ENCODE measurements at places on chromosomes 16 and 17.

DNA sequence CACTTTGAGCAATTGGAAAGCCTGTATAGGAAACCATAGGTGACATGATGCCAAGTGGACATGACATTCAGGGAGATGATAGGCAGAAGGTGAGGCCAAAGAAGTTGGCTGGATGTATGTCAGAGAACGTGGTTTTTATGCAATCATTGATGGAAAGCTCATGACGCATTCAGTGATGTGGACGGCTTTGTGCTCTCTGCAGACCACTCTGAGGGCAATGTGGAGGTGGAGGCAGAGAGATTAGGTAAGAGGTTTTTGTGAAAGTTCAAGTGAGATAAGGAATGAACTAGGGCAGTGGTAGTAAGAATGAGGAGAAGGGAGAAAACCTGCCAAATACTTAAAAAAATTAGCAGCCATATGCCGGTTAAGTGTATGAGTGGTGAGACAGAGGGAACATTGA, 99.0 kb downstream of the PRKCA start:
- DNase-seq, result no peak

DNA sequence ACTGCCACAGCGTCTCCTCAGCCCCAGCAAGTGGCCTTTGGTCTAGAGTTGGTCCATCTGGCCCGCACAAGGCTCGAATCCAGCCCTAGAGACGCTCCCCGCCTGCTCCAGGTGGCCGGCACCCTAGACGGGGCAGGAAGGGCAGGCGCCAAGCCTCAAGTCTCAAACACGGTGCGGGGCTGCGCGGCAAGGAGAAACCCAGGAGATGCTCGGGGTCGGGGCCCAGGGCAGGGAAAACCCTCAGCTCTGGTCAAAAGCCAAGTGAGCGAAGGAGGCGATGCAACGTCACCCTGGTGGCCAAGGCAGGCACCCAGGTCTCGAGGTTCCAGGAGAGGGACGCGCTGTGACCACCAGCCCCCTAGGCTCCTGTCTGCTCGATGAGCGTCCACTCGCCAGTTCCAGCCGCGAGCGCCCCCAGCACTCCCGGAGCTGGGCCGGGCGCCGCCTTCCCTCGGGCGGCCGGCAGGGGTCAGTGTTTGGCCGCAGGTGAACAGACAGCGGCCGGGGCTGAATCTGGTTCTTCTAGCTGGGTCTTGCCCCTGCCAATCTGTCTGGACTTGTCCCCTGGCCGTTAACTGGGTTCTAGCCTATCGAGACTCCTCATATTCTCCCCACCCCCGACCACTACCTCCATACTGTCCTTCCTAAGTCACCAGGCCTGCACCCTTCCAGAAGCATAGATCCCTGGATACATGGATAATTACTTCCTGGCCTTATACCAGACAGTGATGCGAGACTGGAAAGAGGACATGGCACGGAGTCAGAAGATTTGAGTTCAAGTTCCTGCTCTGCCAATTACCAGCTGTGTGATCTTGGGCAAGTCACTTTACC, 44.0 kb downstream of the PRAC1 start:
- peak; percentile 44 for DNase-seq

DNA sequence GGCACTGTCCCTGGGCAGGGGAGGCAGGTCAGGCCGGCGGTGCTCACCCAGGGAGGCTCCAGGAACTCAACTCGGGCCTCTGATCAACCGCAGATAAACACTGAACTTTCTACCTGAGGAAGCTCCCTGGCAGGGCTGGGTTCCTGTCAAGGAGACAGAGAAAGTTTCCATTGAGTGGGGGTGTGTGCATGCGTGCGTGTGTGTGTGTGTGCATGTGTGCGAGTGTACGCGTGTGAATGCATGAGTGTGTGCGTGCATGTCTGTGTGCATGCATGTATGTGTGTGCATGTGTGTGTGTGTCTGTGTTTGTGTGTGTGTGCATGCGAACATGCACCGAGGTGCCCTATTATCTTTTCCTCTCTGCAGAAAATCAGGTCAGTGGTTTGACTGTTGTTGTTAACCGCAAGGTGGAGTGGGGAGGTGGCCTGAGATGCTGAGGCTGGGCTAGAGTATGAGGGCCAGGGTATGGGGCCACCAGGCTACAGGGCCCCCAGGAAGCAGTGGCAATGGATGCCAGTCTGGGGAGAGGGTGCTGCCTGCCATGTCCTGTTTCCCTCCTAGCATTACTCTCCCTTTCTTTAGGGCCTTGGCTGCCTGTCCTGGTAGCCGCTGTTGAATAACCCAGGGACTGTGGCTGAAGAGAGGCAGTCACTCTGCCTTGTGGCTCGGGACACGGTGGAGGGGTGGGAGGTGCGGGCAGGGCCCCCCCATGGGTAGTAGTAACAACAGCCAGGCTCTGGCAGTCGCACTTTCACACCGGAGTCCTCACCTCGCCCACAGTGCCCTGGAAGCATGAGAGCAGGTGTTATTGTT, 24.0 kb downstream of the CCR7 start:
- no peak for DNase-seq

- DNase-seq, result no peak
Measured at GRCh38 chr17:12909046-12909445, 108.8 kb downstream of the ELAC2 start.

DNA sequence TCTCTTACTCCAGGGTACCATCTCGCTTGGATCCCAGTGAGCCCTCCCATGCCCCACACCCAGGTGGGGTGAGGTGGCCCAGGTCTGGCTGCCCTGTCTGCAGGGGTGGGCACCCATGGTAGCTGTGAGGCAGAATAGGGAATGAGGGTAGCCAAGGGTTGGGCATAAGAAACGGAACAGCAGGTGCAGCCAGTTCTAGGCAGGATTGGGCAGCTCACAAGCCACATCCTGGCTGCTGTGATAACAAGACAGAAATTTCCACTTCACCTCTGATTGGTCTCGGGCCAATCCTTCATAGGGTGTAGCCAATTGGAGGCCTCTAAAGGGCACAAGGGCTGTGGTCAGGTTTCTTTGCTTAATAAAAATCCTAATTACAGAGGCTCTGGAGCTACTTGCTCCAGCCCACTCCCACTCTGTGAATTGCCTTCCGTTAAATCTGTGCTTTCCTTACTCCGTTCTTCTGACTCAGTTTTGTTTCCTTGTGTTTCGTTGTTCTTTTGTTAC, 1.5 kb upstream of the ARHGDIG start:
- peak; percentile 30 for DNase-seq

- no peak for DNase-seq
Measured at GRCh38 chr17:75518201-75518600, 1.9 kb downstream of the TSEN54 start.

DNA sequence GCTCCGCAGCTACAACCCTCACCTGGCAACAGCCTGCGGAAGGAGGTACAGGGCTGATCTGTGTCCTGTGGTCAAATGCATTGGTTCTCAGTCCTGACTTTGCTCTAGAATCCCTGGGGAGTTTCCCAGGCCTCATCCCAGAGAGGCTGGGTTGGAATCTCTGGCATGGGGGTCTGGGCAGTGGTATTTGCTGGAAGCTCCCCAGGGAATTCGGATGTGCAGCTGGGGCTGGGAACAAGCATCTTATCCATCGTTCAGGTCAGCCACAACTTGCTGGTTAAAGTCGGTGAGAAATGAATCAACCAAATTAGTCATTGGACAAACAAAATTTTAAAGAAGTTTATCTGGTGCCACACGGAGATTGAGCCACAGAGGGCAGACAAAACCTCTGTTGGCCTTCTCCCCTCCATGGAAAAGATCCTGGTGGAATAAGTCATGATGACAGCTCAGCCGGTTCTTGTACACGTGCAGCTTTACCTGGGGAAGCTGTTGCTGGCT, 231.2 kb downstream of the FOXL1 start:
- DNase-seq, result peak; percentile 82

GRCh38 chr17:42287305-42287976, 857 bp upstream of the STAT5A start:
- DNase-seq, result no peak

DNA sequence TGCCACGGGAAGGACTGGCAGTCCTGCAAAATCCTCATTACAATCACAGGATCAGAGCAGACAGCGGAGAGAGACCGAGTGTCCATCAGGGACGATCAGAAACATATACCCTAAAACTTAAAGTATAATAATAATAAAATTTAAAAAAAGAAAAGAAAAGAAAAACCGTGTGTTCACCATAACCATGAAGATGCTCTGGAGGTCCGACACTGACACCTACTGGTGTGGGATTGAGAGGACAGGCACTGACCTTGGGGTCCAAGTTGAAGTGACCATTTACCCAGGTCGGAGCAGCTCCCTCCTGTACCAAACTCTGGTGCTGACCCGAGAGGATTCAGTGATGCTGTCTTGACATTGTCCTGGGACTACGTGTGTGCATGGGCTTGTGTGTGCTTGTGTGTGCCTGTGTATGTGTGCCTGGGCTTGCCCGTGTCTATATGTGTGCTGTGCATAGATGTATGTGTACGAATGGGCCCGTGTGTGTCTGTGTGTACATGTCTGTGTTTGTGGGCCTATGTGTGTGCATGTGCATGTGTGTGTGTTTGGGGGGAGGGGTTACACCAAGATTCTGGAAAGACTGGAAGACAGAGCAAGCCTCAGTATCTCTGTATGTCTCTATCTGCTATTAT, 10.0 kb upstream of the CD300LD start:
- DNase-seq, result peak; percentile 22

- DNase-seq, result peak; percentile 72
Measured at GRCh38 chr16:71780521-71781089, 28.0 kb downstream of the AP1G1 start.

GRCh38 chr17:81166033-81166492, at the start of gene AATK:
Gene AATK (minus strand): TSS chr17:81166221. CDS start chr17:81165992, 229 bp downstream.
- no peak for DNase-seq

DNA sequence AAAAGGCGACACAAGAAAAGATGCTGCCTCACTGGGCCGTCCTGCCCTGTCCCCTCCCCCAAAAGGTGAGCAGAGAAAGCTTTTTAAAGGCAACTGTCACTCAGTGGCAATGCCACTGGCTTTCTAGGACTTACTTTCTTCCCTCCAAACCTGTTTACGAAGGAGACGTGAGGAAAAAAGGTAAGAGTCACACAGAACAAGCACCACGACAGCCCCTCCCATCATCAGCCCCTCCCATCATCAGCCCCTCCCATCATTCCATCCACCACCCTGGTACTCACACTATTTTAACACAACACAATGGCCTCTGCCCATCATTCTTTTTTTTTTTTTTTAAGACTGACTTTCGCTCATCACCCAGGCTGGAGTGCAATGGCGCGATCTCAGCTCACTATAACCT, 77.1 kb downstream of the NXN start:
- DNase-seq, result no peak

GRCh38 chr16:89375021-89375420, 115.3 kb downstream of the ANKRD11 start:
- no peak for DNase-seq

GRCh38 chr17:18949566-18949965, 2.4 kb upstream of the SLC5A10 start:
- DNase-seq, result no peak

DNA sequence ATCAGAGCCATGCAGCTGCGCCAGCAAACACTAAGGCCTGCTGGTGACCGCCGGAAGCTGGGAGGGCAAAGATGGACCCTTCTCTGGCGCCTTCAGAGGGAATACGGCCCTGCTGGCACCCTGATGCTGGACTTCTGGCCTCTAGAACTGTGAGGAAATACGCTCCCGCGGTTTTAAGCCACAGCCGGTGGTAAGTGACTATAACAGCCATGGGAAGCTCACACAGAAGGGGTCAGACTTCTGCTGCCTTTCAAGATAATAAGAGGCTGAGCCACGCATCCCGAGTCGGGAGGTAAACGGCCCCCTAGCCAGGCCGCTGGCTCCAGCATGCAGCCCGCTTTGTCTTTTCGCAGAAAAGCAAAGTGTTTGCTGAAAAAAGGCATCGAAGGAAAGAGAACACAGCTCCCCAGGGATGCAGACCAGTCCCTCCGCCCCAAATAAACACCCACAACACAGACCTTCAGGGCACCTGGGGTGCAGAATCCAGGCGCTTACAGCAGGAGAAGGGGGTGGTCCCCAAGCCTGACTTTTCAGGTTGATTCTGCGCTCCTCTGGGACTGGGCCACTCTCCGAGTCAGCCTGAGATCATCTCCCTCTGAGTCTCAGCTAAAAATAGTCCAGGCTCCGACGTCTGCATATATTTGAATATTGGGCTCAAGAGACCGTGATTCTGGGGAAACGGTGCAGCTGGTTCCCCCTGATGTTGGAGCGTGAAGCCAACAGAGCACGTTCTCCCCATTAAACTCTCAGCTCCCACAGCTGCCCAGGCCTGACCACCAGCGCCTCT, 89.7 kb downstream of the MGAT5B start:
- DNase-seq, result no peak
